Fibroblast of upper back skin (primary cell): ENCODE measurements at places on chromosomes 5 and 9.

DNA sequence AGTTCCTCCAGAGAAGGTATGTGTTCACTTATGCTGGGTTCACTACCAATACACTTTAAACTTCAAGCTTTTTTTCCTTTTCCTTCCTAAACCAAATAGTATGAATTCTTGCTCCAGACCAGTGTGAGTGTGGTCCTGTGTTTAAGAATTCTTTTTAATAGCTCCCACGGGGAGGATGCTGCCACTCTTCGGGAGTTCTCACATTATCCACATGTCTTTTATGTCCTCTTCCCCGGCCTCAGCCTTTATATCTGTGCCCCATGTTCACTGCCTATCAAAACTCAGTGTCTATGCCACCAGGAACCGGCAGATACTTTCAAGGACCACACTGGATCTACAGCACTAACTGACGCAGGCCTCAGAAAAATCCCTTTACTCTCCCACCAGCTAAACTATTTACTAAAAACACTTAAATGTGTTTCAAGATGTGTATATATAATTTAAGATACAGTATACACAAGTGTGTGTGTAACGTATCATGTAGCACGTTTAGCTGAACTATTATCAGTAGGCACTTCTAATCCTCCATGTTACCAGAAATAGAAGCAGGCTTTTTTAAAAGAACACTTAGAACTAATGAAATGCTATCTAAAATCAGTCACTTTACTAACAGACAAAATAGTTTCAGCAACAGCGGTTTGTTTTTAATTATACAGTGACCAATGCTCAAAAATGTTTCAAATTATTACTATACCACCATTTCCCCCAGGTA, 88.0 kb downstream of the PLPP1 start:
- DNase-seq: no peak

GRCh38 chr5:56233230-56233629, at the start of gene ANKRD55:
Gene ANKRD55, minus strand, starts transcription at chr5:56233330. Its CDS starts 417 bp downstream, at chr5:56232913.
- no peak for DNase-seq

DNA sequence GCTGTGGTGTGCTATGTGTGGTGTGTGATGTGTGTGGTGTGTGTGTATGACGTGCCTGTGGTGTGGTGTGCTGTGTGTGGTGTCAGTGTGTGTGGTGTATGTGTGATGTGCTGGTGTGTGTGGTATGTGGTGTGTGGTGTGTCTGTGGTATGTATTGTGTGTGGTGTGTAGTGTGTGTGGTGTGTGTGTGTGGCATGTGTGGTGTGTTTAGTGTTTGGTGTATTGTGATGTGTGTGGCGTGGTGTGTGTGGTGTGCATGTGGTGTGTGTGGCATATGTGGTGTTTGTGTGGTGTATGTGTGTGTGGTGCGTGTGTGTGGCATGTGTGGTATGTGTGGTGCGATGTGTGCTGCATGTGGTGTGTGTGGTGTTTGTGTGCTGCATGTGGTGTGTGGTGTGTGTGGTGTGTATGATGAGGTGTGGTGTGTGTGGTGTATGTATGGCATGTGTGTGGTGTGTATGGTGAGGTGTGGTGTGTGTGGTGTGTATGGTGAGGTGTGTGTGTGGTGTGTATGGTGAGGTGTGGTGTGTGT, 18.3 kb upstream of the RNU6ATAC start:
- DNase-seq: no peak

DNA sequence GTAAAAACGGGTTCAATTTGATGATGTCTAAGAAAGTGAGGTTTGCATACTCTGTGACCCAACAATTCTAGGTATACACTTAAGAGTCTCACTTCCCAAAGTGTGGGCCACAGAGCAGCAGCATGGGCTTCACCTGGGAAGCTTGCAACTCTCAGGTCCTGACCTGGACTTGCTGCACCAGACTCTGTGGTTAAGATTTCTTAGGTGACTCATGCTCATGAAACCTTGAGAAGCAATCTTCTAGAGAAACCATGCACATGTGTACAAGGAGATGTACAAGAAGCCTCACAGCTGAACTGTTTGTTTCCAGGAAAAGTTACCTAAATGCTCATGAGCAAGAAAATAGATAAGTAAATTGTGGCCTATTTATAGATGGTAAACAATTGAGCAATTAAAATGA, 30.0 kb downstream of the DNAJC21 start:
- peak; percentile 52 for DNase-seq

GRCh38 chr5:141570655-141571054, 48.1 kb downstream of the DIAPH1 start:
- no peak for DNase-seq

- peak; percentile 96 for DNase-seq
Measured at GRCh38 chr5:175246242-175246888, 197.6 kb downstream of the DRD1 start.

- no peak for DNase-seq
Measured at GRCh38 chr5:156119692-156120091, 207.3 kb upstream of the SGCD start.

DNA sequence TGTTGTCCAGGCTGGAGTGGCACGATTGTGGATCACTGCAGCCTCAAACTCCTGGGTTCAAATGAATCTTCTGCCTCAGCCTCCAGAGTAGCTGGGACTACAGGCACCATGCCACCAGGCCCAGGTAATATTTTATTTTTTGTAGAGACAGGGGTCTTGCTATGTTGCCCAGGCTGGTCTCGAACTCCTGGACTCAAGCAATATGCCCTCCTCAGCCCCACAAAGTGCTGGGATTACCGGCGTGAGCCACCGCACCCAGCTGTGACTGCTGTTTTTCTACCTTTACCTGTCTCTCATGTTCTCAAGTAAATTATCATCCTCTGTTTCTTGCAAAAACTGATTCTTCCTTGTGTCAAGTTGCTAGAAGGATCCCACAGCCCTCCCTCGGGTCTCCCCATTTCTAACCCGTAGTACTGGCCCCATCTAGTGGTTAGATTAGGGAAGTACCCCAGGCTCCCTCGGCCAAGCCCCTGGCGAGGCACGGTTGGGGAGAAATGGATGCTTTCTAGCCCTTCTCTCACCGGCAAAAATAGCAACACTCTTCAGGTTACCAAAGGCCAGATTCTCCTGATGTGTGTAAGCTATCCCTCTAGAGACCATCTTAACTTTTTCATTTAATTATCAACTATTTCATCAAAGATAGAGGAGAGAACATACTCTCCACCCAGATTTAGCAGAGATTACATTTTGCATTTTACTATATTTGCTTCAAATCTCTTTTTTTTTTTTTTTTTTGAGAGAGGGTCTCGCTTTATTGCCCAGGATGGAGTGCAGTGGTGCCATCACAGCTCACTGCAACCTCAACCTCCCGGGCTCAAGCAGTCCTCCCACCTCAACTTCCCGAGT, 19.2 kb upstream of the TOR1B start:
- peak; percentile 74 for DNase-seq

GRCh38 chr5:96569332-96569731, 92.8 kb upstream of the CAST start:
- no peak for DNase-seq

GRCh38 chr9:34035656-34036055, 13.0 kb downstream of the UBAP2 start:
- no peak for DNase-seq

GRCh38 chr9:6450641-6451375, 37.8 kb downstream of the UHRF2 start:
- DNase-seq: no peak

GRCh38 chr5:6666762-6667161, 33.5 kb downstream of the SRD5A1 start:
- DNase-seq: no peak
